ENCODE measurements at places on chromosomes 5 and 9.

GRCh38 chr5:142829801-142830220, 59.6 kb downstream of the ARHGAP26 start:
- DNase-seq, result no peak

DNA sequence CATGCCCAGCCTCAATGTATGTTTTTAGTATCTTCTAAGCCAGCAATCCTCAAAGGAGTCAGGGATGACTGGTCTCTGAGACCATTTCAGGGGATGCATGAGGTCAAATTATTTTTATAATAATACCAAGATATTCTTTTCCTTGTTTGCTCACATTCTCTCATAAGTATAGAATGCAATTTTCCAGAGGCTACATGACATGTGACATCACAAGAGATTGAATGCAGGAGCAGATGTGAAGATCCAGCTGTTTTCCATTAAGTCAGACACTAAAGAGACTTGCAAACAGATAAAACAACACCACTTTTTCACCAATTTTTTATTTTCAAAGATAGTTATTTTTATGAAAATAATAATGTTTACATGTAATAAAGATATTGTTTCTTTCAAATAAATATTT, 22.0 kb upstream of the FREM1 start:
- no peak for DNase-seq

DNA sequence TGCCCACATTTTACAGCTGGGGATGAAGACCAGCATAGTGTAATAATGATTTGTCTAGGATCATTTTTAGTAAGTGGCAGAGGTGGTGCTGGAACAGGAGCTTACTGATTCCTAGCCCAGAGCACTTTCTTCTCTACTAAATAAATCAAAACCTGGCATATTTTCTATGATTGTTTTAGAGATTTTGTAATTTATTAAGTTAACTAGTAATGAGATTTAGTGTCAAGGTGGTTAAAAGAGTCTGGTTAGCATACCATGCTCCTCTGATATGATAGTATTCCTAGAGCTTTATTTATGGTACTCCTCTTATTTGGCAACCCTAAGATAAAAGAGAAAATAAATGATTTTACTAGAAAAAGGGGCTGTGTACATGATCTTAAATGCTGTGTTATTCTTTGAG, 604.0 kb downstream of the ISL1 start:
- DNase-seq, result no peak

GRCh38 chr5:83368835-83369234, 102.7 kb upstream of the VCAN start:
- no peak for DNase-seq

DNA sequence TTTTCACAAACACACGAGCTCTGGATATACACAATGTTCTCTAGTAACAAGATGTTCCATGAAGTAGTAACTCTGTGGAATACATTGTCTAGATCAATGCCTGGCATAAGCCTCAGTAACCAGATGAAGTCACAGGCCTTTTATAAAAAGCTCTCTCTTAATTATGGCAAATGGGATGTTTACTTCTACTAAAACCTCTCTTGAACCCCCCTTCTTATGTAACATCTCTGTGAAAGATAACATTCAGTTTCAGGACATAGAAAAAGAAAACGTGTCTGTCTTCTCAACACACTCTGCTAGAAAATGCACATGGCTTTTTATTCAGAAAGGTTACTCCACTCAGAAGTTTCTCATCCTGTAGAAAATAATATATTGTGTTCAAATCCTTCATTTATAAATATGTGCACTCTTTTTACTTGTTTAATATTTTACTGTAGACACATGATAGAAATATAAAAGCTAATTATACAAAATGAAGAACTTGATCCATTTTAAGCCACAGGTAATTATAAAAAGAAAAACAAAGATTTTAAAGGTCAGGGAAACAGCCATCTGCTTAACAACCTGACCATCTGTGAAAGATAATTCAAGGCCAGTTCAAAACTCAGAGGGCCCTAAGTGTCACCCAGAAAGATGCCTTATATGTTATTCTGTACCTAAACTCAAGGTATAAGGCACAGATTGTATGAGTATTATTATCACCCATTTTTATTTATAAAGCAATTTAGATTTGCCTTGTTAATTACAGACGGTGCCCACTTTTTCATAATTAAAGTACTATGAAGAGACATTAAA, 812.0 kb downstream of the CDH18 start:
- no peak for DNase-seq

DNA sequence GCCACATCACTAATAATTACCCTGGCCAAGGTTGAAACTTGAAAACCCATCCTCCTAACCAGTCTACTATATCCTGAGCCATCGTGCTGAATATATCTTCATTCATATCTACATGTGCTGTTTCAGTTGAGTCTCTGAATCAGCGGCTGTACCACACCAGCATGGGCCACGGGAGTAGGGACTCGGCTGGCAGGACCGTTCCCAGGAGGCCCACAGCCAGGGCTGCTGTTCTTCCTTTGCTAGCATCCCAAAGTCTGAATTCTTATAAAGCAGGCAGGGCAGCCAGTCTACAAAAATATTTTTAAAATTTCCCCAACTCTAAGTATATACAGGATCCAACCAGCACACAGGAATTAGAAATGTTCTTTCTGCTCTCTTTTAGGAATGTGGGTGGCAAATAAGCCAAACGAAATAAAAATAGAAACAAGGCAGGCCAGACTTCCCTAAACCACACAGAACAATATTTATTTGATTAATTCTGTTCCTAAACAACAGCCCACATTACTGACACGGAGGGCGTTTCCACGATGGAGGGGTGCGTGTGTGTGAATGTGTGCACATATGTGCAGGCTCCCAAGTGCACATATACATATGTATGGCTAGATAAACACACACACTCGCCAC, 42.8 kb upstream of the EQTN start:
- DNase-seq, result no peak

DNA sequence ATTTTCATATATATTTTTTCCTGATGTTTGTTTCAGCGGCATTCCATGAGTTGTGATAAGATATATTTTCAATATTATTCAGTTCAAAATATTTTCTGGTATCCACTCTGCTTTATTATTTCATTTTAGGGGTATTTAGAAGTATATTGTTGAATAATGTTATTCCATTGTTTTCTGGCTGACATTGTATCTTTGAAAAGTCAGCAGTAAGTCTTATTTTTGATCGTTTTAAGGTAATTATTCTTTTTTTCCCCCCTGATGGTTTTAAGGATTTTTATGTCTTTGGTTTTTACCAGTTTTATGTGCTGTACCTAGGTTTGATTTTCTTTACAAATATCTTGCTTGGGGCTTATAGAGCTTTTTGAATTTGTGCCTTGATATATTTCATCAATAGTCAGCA, 6.6 kb upstream of the GLRA1 start:
- DNase-seq, result no peak

GRCh38 chr5:97420646-97421045, 237.6 kb upstream of the RIOK2 start:
- no peak for DNase-seq

GRCh38 chr9:109972026-109972882, 192.3 kb downstream of the PALM2AKAP2 start:
- DNase-seq, result peak; percentile 11

GRCh38 chr5:128791312-128791711, 174.0 kb upstream of the SLC27A6 start:
- DNase-seq, result no peak

DNA sequence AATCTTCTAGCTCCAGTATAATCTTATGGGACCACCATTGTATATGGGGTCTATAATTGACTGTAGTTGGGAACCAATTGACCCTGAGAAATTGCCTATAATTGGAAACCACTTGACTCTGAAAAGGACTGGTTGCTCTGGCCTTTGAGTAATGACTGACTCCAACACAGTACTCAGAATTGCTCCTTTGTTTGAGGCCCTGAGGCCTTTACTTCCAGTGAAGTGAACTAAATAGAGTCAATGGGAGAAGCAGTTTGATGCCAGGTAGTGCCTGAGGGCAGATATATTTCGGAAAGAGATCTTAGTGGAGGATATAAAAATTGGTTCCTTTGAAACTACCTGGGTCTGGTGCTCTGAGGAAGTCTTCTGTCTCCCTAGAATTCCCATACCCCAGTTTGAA, 16.0 kb upstream of the TMEM171 start:
- no peak for DNase-seq

- DNase-seq, result no peak
These were observed 28.2 kb downstream of the SARDH start for GRCh38 chr9:133709691-133710571.

DNA sequence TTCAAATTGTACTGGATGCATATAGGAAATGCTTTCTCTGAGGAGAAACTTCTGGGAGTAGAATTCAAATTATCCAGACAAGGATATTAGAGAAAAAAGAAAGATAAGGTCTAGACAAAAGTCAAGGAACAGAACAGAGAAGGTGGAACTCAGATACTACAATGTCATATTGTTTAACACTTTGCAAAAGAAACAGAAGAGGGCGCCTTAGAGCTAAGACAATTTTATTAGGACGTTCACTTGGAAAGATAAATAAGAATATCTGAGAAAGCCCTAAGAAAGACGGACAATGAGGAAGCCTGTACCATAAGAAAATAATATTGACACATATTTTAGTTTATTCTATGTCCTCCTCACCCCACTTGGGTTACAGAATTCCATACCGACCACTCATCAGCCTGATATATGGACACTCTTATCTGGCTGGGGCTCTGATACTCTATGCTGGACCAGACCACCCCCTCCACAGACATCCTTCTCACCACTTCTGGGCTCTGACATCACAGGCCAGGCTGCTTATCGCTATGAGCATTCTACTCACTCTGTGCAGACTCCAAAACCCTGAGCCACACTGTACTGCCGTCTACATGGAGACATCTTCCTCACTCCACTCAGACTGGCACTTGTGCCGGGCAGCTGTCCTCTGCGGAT, 9.1 kb upstream of the AK3 start:
- peak; percentile 35 for DNase-seq

DNA sequence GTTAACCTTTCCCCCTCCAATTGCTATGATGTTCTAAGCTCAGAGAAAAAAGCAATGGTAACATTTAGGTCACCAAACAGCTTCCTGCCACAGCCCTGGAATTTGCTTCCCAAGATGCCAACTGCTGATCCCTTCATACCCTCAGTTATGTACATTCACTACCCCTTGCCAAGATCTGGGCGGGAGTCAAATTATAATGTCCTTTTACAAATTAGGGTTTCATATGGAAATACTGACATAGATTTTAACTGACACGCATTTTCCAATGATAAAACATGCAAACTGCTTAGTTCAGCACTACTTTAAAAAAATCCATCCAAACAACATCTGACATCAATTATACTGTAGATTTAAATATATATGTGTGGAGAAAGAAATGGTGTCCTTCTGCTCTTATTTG, 5.0 kb downstream of the LOX start:
- no peak for DNase-seq

GRCh38 chr9:94153905-94154304, 69.6 kb downstream of the PTPDC1 start:
- DNase-seq, result no peak

- peak; percentile 47 for DNase-seq
These were observed 923 bp downstream of the RECK start for GRCh38 chr9:36037549-36038122.

DNA sequence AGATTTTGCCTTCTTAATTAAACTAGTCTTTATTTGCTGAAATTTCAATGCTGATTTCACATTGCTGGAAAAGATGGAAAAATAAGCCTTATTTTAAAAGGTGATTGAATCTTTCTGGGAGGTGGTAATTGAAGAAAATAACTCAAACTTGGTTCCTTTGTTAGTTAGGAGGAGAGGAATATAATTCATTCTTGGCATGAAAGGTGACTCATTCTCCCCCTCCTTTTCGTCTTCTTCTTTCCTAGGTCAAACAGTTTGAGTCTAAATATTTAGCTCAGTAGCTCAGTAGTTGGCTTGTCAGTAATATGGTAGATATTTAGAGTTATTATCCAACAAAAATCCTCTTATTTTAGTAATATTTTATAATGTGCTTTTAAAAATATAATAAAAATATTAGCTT, 353.9 kb upstream of the MEF2C start:
- no peak for DNase-seq
